Activated naive CD4-positive, alpha-beta T cell treated with anti-CD3 and anti-CD28 coated beads, Interleukin-2, amount 10 ng/mL, durations not matched to agents 5 hours and 36 hours (primary cell): ENCODE measurements at places on chromosomes 6 and 20. TPM values are rescaled to one million over a fixed set of nuclear protein-coding genes. Genes with fewer than 3 reads are reported as not detected.

Gene RBBP9
- total RNA-seq: 14.2 TPM

Gene L3MBTL1
- total RNA-seq: 9.3 TPM

Gene COL19A1
- total RNA-seq: not detected

Gene ARG1
- not detected for total RNA-seq

Gene STMND1
- total RNA-seq: not detected
